A549 treated with ZK216348 at 1 μM for 4 hours (cell line): ENCODE measurements at places on chromosomes 7 and 10. TPM values are rescaled to one million over a fixed set of nuclear protein-coding genes. Genes with fewer than 3 reads are reported as not detected.

Gene TAS2R4
- 0.11 to 0.20 TPM (median 0.18 TPM) in 5 replicates for total RNA-seq

Gene MYH16
- total RNA-seq: 0.27 to 1.2 TPM (median 0.74 TPM) in 5 replicates

Gene NKX2-3
- not detected in 5 replicates for total RNA-seq

Gene LRMDA
- total RNA-seq: 3.1 to 5.6 TPM (median 4.5 TPM) in 5 replicates

Gene AMPH
- total RNA-seq: 0.18 TPM in 1 of 5 replicates, not detected in the others
